ENCODE measurements at places on chromosomes 3 and 15.
A peak's percentile ranks its signal among the peaks of the same experiment; 100 is the strongest.

DNA sequence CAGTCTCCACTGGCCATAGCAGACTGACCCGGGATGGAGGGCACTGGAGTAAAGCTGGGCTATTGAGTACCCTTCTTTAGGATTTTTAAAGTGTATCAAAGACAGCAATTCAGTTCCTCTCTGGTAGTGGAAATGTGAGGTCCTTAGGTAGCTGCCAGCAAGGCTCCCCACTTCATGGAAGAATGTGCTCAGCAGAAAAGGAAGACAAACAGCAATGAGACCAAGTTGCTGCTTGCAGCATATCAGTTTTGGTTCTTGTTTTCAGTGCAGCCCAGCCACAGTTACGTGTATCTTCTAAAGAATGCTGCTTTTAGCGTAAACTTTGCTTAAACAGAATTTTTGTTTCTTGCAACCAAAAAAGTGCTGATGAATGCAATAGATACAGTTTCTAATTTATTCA lies 374.0 kb upstream of the CBLB start:
- DNase-seq, result no peak

- no peak for DNase-seq
These were observed 46.2 kb downstream of the DMXL2 start for GRCh38 chr15:51576286-51576850.

DNA sequence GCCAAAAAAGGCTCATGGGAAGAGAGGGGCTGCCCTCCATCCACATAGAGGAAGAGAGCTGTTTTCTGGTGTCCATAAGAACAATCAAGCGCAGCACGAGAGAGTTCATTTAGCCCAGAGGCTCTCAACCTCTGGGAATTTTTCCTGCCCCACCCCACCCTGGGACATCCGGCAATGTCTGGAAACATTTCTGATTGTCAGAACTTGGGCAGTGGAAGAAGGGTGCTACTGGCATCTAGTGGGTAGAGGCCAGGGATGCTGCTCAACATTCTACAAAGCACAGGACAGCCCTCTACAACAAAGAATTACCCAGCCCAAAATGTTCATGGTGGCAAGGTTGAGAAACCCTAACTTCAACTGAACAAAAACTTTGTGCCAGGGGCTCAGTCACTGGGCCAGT lies 92.9 kb downstream of the RAB11A start:
- DNase-seq, result no peak

GRCh38 chr15:70127288-70127746 lies 29.6 kb upstream of the TLE3 start:
- peak; percentile 47 for DNase-seq

DNA sequence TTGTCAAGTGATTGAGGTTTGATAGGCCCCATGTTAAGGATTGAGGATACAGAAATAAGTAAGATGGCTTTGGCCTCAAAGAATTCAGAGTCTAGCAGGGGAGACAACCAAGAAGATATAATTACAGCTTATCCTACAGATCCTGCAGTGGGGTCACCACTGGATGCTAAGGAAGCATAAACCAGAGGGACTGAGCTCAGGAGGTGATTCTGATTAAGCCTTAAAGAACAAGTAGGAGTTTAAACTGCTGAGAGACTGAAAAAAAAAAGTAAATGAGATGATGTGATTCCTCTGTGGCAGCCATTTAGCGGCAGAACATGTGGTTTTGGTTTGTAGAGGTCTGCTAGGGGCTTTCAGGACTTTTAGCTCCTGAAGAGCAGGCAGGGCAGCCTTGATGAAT lies 72.1 kb upstream of the ROPN1 start:
- no peak for DNase-seq

DNA sequence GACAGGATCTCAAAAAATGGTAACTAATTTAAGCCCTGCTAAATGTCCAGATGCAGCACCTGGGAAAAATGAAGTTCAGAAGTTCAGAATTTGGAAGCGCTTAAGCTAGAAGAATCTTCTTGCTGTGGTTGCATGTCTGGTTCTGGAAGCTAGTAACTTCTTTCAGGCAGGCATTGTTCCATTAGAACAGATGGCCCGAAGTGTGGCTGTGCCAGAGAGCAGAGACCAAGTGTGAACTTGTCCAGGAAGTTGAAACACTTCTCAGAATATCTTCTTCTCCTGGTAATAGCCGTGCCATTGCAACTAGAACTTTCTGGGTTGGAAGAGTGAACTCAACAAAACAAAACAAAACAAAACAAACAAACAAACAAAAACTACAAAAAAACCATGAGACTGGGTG lies 80.0 kb downstream of the MITF start:
- no peak for DNase-seq

- DNase-seq, result no peak
These were observed 301.8 kb upstream of the TBC1D5 start for GRCh38 chr3:18044191-18044590.

DNA sequence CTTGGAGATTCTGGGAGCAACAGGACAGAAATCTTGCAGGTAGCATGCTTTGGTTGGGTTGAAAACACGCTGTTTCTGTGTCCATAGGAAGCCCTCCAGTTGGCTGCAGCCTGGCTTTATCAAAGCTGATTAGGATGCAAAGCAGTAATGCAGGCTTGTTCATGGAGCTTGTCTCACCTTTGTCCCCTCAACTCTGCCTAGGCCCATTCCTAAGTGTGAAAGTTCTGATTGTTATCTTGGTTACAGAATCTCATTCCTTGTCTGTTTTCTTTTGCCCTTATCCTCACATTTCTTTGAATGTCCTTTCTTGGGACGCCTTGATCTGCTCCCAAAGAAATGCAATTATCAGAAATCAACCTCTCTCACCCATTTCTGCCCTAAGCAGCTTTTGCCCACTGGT lies 83.5 kb downstream of the IL20RB start:
- DNase-seq, result no peak

DNA sequence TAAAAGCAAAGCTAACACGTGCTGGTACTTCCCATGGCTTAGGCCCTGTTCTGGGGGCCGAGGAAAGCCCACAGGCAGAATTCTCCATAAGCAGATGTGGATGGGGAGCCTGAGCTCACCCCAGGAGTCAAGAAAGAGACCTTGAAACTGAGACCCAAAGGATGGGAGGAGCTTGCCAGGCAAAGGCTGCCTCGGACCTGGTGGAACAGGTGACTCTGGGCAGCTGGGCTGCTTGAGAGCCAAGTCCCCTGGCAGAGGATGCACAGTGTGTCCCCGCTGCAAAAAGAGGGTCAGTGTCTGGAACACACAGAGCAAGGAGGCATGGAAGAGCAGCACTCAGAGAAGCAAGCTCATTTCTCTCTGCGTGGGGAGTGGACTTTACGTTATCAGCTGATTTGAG lies 528.7 kb downstream of the GABRG3 start:
- no peak for DNase-seq

GRCh38 chr3:108088697-108089096 lies 2.1 kb downstream of the CD47 start:
- DNase-seq, result no peak

GRCh38 chr3:54901906-54902685 lies 25.8 kb downstream of the LRTM1 start:
- no peak for DNase-seq

DNA sequence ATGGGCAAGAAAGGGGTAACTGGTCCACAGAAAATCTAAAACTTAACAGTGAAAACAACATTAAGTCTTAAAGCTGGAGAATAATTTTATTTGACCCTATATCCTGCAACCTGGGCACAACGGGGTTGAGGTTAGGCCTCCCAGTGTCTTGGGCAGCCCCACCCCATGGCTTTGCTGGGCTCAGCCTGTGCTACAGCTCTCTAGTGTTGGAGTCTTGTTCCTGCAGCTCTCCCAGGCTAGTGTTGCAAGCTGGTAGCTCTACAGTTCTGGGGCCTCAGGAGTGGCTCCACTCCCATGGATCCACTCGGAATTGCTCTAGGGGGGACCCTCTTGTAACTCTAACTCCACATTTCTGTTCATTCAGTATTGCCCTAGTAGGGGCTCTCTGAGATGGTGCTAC lies 24.9 kb upstream of the GNB4 start:
- no peak for DNase-seq

GRCh38 chr3:108830381-108830780 lies 7.8 kb downstream of the TRAT1 start:
- DNase-seq, result no peak

DNA sequence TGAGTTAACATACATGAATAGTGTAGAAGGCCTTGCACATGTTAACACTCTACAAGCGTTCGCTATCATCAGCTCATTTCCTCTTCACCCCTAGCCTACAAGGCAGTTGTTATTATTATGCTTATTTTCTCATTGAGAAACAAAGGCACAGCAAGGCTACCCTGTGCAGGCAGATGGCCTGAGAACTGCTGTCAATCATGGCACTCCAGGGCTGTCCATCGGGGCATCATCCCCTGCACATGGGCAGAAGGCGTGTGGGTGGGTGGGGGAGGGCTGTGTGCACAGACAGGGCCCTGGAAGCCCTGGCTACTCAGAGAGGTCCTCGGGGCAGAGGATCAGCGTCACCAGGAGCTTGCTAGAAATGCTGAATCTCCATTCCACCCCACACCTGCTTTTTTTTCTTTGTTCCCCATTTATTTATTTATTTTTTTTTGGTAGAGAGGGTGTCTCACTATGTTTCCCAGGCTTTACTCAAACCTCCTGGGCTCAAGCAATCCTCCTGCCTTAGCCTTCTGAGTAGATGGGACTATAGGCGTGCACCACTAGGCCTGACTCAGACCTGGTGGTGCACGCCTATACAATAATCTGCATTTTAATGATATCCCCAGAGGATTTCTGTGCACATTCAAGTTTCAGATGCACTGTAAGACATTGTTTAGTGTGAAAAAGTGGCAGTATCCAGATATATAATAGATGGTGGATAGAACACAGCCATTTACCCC lies 9.6 kb upstream of the ZXDC start:
- peak; percentile 37 for DNase-seq

DNA sequence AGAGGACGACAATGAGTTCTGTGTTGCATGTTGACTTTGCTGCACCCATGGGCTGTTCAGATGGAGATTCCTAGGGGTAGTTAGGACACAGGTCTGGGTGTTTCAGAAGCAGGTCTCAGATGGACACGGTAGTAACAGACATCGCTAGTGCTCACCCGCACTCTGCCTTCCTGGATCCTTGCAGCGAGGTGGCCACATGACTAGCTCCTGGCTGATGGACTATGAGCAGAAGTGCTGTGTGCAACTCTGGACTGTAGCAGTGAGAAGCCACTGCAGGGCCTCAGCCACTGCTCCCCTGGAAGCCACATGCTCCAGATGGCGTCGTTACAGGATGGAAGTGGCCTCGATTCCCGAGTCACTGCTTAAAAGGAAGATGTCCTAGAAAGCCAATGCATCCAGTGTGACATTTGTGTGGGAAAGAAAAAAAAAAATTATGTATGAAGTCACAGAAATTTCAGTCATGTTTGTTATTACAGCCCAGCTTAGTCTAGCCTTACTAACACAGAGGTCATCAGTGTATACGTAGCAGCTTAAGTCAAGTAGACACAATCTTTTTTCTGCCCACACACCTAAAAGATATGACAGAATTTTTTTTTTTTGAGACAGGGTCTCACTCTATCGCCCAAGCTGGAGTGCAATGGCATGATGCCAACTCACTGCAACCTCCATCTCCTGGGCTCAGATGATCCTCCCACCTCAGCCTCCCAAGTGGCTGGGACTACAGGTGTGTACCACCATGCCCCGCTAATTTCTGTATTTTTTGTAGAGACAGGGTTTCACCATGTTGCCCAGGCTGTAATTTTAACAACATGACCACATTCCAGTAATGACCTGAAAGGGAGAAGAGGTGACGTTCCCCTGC lies 95.3 kb downstream of the XXYLT1 start:
- no peak for DNase-seq

GRCh38 chr3:150377601-150378300 lies 30.3 kb upstream of the TSC22D2 start:
- DNase-seq, result no peak

GRCh38 chr3:159830523-159831154 lies 158.0 kb upstream of the IL12A start:
- DNase-seq, result no peak

DNA sequence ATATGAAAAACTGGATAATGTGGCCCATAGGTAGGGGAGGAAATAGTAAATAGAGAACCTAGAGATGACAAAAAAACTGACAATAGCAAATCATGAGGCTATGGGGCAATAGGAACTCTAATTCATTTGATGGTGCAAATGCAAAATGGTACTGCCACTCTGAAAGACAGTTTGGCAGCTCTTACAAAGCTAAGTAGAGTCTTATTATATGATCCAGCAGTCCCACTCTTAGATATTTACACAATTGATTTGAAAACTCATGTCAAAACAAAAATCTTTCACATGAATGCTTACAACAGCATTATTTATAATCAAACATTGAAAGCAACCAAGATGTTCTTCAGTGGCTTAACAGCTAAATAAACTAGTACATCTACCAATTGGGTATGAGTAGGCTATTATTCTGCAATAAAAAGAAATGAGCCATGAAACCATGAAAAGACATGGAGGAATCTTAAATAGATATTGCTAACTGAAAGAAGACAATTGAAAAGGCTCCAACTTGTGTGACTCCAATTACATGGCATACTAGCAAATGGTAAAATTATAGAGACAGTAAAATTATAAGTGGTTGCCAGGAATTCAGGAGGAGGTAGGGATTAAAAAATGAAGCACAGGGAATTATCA lies 321.8 kb upstream of the STAC start:
- no peak for DNase-seq

- no peak for DNase-seq
These were observed 29.0 kb upstream of the LCTL start for GRCh38 chr15:66594836-66595235.

- DNase-seq, result no peak
These were observed 2.2 kb upstream of the IGDCC3 start for GRCh38 chr15:65379986-65380385.

GRCh38 chr15:93141371-93141794 lies 52.4 kb upstream of the RGMA start:
- DNase-seq, result no peak

GRCh38 chr15:39837454-39837853 lies 54.8 kb upstream of the FSIP1 start:
- no peak for DNase-seq

- no peak for DNase-seq
These were observed 124.8 kb upstream of the C15orf61 start for GRCh38 chr15:67396114-67396513.

DNA sequence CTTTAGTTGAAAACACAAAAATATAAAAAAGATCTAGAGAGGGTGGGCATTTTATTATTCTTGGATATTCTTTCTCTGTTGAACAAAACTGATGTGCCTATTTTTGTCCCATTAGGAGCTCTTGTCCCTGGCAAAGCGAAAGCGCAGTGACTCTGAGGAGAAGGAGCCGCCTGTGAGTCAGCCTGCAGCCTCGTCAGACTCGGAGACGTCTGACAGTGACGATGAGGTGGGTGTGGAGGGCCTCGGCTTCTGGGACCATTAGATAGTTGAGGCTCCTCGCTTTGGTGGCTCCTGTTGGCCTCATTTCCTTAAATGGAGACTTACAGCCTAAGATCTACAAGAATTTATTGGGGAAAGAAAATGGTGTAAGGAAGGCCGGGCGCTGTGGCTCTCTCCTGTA lies 21.3 kb downstream of the RTF1 start:
- no peak for DNase-seq

- DNase-seq, result no peak
These were observed 108.2 kb upstream of the MBNL1 start for GRCh38 chr3:152160350-152161011.

- no peak for DNase-seq
These were observed 116.2 kb upstream of the COL8A1 start for GRCh38 chr3:99522147-99522546.

GRCh38 chr15:73569361-73569760 lies 63.8 kb downstream of the NPTN start:
- DNase-seq, result no peak

- no peak for DNase-seq
These were observed 39.5 kb upstream of the IQSEC1 start for GRCh38 chr3:13112521-13113345.

Data from kidney (tissue), 22 donors.